ENCODE measurements at places on chromosomes 5 and 9.

GRCh38 chr5:149550594-149551226 lies 529 bp downstream of the CSNK1A1 start:
- no peak for DNase-seq

- DNase-seq, result no peak
These were observed 114.3 kb downstream of the CRB2 start for GRCh38 chr9:123470121-123470782.

DNA sequence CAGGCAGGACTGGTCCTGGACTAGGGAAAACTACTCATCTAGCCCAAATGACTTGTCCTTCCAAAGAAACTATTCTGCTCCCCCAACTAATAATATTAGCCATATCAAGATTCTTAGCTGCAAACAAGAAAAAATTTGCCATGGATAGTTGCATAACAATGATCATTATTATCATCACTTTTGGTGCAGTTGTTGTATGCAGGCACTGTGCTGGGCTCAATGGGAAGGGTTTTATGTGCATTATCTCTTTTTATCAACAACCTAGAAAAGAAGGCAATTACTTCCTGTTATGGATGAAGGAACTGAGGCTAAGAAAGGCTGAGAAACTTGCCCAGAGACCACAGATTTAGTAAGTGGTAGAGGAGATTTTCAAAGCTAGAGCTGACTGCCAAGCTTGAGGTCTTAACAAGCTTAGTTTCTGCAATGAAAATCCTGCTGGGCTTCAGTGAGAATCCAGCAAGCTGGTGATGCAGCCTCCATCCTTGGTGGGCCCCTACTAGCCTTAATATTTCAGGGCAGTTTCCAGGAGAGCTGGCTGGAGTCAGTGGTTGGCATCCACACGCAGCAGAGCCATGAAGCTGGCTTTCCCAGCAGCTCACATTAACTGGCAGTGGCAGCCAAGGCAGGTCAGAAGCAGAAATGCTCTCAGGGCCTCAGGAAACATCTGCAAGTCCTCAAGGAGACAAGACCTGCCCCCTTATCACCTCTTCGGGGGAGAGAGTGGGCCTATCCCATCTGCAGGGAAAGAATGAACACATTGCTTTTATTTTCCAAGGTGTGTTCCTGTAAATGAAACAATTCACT lies 20.5 kb upstream of the MEGF9 start:
- no peak for DNase-seq

GRCh38 chr5:9720361-9720760 lies 90.2 kb upstream of the TAS2R1 start:
- no peak for DNase-seq

DNA sequence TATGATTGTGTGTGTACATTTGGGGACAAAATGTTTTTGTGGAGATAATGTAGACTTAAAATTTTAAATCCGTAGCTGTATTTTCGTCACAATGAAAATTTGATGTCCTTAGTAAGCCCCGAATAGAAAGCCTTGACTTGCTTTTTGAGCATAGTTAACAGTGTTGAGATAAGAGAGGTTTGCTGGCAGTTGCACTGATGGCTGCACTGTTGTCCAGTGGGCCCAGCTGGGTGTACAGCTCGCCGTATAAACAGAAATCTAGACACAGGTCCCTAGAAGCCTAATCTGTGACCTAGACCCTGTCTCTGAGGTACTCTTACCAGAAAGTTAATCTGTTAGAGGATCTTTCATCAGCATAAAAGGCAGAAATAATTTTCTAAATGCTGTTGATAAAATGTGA lies 271.3 kb upstream of the DMRT1 start:
- DNase-seq, result no peak

GRCh38 chr9:95666785-95667155 lies 150.0 kb upstream of the PTCH1 start:
- DNase-seq, result no peak

DNA sequence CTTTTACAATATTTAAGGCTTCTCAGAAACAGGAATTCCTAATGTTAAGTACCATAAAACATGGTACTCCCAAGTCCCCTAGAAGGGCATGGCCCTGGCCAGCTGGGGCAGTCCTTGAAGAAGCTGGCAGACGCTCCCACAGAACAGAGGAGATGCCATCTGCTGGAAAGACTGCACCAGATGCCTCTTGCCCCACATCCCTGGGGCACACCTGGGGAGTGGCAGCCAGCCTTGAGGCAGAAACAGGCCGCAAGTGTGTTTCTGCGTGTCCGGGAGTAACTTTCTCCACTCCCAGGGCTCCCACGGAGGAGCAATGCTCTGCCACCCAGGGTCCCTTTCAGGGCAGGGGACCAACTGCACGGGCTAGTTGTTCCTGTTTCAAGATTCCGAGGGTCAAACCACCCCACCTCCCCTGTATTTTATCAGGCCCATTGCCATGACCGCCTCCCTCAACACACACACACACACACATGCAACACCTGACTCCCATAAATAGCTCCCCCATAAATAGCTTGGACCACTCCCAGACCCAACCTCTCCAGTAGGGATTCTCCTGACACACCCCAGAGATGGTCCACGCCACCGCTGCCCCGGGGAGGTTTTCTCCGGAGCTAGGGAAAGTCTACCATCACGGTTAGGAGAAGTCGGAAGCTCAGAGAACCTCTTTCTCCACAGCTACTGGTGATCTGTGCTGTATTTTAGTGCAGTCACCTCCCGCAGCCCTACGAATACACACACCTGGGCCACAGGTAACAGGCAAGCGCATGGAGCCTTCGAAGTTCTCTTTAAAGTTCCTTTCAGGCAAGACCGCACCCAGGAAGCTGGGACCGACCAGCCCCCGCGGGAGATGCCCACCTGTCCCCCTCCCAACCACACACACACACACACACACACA lies 1.5 kb downstream of the SPOCK1 start:
- DNase-seq, result no peak

DNA sequence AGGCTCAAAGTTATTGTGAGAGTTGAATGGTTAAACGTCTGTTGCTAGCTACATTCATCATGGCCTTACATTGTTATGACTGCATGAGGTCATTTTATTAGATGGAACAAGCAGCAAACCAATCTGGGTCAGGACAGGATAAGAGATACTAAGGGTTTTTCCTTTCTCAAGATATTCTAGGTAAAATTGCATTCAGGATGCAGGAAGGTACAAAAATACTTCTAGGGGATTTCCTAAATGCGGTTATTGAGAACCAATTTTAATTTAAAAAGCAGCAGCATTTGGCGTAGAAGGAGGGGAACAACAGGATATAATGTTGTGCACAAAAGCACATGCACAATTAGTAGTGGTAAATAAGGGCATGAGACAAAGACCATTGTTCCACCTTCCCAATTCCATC lies 39.2 kb upstream of the LURAP1L start:
- DNase-seq, result no peak

GRCh38 chr5:132751444-132751843 lies 4.2 kb downstream of the CCNI2 start:
- DNase-seq, result no peak

GRCh38 chr9:68619636-68620035 lies 79.0 kb upstream of the TMEM252 start:
- no peak for DNase-seq

- no peak for DNase-seq
These were observed 57.2 kb upstream of the RNF130 start for GRCh38 chr5:180128671-180129261.

- DNase-seq, result no peak
These were observed 10.8 kb downstream of the SH3PXD2B start for GRCh38 chr5:172443441-172444109.

GRCh38 chr9:100473276-100474081 lies 530 bp downstream of the TMEFF1 start:
- no peak for DNase-seq

Data from Panc1 (cell line).